ENCODE measurements at places on chromosomes 5 and 9.

DNA sequence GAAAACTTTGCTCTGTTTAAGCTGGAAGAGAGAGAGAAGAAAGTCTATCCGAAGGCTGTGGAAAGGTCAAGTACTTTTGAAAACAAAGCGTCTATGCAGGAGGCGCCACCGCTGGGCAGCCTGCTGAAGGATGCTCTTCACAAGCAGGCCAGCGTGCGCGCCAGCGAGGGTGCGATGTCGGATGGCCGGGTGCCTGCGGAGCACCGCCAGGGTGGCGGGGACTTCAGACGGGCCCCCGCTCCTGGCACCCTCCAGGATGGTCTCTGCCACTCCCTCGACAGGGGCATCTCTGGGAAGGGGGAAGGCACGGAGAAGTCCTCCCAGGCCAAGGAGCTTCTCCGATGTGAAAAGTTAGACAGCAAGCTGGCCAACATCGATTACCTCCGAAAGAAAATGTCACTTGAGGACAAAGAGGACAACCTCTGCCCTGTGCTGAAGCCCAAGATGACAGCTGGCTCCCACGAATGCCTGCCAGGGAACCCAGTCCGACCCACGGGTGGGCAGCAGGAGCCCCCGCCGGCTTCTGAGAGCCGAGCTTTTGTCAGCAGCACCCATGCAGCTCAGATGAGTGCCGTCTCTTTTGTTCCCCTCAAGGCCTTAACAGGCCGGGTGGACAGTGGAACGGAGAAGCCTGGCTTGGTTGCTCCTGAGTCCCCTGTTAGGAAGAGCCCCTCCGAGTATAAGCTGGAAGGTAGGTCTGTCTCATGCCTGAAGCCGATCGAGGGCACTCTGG, 32.6 kb downstream of the CD180 start:
- no peak for DNase-seq

- DNase-seq = no peak
Observed at GRCh38 chr9:128732576-128732975, 8.6 kb upstream of the ZDHHC12 start.

DNA sequence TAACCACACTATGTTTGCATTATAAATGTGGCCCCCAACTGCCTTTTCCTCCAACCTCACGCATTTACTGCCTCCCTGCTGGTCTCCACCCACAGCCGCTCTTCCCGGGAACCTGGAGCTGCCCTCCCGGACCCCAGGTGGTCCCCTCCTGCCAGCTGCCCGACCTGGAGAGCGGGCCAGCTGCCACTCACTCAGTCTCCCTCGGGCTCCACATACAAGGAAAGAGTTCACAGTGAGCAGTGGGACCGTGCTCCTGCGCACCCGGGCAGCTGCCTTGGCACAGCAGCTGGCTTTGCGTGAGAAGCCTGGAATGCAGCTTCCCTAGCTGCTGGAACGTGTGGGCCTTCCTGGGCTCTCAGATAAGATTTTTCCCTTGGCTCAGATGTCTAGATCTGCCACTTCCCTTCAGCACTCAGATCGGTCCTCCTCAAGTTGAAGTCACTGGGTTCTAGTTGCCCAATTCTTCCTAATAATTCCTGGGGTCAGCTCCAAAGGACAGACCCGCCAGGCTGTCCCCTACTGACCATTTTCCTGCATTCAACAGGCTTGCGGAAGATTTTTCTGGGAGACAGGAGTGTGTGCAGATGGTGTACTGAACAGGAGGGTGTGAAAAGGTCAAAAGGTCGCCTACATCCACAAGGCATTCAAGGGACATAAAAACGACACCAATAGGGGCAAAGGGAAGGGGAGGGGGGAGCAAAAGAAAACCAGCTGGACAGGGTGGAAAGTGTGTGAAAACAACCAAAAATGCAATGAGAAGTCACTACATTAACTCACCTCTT, 69.1 kb downstream of the MYO10 start:
- no peak for DNase-seq

DNA sequence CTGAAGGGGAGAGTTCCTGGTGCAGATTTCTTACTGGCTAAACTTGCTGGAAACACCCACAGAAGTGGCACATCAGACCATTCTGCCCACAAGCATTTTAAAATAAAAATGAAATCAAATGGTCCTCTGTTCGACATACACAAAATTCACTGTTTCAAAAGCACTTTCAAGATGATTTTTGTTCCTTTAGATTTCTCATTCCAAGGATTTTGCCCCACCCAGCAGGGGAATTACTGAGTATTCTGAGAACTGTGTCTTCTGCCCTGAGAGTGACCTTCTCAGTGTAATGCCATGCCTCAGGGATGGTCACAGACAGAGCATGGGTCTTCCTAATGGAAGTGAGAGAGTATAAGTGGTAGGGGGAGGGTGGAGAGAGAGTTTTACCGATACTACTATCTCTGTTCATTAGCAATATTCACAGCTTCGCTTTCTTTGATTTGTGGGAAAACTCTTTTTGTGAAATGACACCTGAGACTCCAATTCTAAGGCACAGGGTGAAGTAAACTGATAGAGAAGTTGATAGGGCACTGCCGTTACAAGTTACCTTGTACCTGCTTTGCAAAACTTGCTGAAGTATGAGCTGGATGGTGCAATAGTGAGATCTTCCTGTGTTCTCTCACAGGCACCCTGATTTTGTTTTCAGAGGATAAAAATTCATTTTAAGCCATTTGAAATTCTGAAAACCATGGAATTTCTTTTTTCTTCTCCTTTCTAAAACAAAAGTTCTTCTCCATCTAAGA, 95.8 kb upstream of the CD180 start:
- no peak for DNase-seq

DNA sequence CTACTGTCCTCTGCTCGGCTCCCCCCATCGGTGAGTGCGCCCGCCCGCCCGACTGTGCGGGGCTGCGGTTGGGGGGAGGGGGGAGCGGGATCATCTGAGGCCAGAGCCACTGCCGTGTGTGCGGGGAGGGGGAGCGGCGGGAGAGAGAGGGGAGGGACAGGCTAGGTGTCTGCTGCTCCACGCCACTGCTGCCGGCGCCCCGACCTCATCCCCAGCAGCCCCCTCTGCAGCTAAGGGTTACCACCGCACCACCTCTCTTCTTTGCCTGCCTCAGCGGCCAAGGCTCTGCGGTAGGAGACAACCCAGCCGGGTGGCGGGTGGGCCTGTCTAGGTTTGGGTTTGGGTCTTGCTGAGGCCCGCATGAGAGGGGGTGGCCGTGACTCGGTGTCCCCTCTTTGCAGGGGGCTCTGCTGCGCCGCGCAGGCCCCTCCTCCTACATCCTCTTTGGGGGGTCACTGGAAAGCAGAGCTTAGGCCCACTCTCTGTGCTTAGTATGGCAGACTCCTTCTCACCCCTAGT, 670 bp upstream of the PURA start:
- no peak for DNase-seq

- no peak for DNase-seq
Observed at GRCh38 chr5:168430296-168430695, 56.0 kb upstream of the RARS1 start.

- no peak for DNase-seq
Observed at GRCh38 chr5:157400741-157401495, 59.1 kb upstream of the NIPAL4 start.

DNA sequence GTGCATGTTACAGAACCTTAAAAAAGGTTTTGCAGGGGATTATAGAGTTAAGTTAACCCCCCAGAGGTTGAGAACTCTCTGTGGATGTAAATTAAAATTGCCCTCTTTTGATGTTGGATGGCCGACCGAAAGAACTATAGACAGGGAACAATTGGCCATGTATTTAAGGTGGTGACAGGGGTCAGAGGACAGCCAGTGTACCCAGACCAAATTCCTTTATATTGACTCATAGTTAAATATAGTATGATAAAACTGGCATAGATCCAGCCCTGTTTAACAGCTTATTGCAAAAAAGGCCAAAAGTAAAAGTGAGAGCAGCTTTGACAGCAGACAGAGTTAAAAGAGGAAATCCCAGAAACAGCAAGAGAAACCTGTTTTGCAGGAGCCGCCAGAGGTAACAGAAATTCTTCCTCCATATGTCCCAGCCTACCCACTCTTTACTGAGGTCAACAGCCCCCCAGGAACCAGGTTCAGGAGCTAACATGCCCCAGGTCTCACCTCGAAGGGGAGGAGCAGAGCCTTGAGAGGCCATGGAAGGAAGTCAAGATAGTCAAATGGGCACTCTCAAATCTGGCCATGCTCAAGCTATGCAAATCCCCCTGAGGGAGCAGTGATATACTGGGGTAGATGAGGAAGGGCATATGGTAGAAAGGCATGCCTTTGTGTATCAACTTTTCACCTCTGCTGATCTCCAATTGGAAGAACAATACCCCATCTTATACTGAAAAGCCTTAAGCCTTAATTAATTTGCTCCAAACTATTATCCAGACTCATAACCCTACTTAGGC, 156.4 kb upstream of the COX7C start:
- DNase-seq = no peak

DNA sequence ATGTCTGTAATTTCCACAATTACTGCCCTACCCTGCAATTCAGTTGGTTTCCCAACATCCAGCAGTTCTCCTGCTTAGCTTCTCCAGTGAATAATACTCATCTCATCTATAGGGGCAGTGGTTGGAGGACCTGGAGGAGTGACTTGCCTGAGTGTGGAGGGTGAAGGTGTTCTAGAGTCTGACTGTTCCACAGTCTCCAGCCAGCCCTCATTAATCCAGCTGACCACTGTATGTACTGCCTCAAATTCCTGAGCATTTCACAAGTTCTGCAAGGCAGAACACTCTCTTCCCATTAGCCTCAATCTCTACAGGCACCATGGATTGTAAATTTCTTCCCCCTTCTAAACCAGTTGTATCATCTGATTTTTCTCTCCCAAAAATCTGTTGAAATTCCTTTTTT, 147.4 kb upstream of the NFIL3 start:
- no peak for DNase-seq

GRCh38 chr5:939368-939767, 46.7 kb downstream of the TRIP13 start:
- DNase-seq = no peak
